H54 (cell line): ENCODE measurements at places on chromosomes 7 and 10.
A peak's percentile ranks its signal among the peaks of the same experiment; 100 is the strongest.

DNA sequence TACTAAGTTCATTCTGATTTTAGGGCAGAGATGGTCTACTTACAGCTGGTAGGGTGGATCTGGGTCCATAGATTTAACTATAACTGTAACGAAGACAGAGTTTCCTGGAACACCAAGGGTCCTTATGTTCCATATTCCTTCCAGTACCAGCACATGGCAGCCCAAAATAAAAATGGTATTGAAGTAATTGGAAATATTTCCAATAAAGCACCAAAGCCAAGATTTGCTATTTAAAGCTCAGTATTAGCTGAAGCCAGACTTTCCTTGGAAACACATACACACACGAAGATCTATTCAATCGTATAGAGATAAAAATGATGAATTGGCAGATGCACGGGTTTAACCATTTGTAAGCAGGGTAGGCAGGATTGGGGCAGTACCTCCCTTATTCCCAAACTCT is 289.1 kb upstream of the SORCS1 start:
- DNase-seq = no peak

DNA sequence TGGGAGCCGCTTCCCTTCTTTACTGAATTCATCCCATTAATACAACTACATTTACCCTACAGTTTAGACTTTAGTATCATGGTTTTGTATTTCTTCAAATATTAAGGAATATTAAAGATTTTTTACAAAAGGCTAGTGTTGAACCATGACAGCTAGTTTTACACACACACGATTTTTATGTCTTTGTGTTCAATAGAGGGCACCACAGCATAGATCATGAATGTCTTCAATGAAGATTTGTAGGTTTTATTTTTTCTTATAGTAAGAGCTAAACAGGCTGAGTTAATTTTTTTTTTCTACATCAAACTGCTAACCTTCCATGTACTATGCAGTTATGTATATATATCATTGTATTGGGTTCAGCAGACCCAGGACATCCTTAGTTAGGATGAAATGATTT is 76.9 kb downstream of the SNX10 start:
- no peak for DNase-seq

DNA sequence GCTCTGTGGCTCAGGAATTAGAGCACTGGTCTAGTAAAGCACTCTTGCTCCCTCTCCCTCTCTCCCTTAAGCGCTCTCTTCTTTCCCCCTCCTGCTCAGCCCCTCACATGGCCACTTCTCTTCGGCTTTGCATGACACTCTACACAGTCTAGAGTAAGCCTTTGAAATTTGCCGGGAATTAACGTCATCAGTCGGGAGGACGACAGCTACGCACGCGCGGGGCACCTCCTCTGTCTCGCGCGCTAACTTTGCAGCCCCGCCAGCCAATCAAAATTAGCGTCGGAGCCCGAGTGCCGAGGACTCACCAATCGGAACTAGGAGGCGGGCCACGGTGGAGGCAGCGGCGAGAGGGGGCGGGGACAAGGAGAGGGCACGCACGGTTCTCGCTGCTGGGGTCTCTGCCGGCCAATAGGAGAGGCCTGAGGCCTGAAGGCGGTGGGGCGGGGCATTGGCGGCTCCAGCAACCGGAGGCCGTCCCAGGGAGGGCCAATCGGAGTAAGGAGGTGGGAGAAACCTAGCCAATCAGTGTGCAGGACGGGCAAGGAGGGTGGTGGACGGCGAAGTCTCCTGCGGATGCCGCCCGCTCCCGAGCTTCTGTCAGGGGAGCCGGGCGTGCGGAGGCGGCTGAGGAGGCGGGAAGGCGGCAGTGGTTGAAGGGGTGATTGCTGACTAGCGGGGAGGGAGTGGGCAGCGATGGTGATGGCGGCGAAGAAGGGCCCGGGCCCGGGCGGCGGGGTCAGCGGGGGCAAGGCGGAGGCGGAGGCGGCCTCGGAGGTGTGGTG is at the start of gene AGFG2:
TSS of gene AGFG2 (plus strand) at position 550 of the 782 bp plus-strand sequence. CDS start at position 694, 144 bp downstream.
- DNase-seq = peak; percentile 96

- peak; percentile 83 for DNase-seq
These were observed 112.9 kb downstream of the COL13A1 start for GRCh38 chr10:69914398-69915214.

GRCh38 chr7:108310351-108310750 is 145.9 kb downstream of the NRCAM start:
- DNase-seq = no peak

- no peak for DNase-seq
These were observed 235.9 kb downstream of the SLC25A13 start for GRCh38 chr7:96085953-96086352.

GRCh38 chr7:30136743-30137485 is 2.1 kb downstream of the MTURN start:
- no peak for DNase-seq

DNA sequence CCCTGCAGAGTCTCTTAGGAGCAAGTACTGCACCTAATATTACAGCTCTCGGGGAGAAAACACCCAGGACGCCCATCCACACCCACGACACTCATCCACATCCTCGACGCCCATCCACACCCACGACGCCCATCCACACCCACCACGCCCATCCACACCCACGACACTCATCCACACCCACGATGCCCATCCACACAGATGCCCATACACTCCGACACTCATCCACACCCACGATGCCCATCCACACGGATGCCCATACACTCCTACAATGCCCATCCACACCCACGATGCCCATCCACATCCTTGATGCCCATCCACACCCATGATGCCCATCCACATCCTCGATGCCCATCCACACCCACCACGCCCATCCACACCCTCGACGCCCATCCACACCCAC is 503.1 kb downstream of the PTPRN2 start:
- no peak for DNase-seq

GRCh38 chr7:34131371-34131770 is 226.0 kb downstream of the BMPER start:
- DNase-seq = no peak

- no peak for DNase-seq
These were observed 14.0 kb downstream of the SLC29A4 start for GRCh38 chr7:5296611-5297226.

GRCh38 chr10:29529146-29529545 is 105.6 kb downstream of the SVIL start:
- DNase-seq = no peak

DNA sequence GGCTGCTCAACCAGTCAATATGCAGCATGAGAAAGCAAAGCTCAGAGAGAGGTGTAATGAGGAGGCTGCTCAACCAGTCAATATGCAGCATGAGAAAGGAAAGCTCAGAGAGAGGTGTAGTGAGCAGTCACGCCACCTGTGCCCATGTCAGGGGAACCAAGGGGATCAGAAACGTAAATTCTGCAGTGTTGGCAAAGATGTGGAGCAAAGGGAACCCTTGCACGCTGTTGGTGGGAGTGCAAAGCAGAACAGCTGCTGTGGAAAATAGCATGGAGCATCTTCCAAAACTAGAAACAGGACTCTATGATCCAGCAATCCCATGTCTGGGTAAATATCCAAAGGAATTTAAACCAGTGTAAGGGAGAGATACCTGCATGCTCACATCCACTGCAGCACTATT is 194.9 kb downstream of the DIP2C start:
- DNase-seq = no peak

GRCh38 chr7:50405221-50405620 is 44.9 kb downstream of the FIGNL1 start:
- DNase-seq = no peak

DNA sequence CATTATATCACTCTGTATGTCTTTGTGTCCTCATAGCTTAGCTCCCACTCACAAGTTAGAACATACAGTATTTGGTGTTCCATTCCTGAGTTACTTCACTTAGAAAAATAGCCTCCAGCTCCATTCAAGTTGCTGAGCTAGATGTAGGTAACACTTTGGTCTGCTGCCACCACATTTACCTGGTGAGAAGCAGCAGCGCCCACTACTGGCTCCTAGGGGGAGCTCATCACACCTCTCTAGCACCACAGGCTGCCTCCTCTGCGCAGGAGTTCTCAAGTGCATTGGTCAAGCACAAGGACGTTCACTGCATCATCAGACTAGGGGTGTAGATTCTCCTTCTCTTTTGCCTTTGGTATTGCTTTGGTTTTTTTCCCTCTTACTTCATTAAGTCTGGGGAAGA is 530.9 kb upstream of the AUTS2 start:
- DNase-seq = no peak

DNA sequence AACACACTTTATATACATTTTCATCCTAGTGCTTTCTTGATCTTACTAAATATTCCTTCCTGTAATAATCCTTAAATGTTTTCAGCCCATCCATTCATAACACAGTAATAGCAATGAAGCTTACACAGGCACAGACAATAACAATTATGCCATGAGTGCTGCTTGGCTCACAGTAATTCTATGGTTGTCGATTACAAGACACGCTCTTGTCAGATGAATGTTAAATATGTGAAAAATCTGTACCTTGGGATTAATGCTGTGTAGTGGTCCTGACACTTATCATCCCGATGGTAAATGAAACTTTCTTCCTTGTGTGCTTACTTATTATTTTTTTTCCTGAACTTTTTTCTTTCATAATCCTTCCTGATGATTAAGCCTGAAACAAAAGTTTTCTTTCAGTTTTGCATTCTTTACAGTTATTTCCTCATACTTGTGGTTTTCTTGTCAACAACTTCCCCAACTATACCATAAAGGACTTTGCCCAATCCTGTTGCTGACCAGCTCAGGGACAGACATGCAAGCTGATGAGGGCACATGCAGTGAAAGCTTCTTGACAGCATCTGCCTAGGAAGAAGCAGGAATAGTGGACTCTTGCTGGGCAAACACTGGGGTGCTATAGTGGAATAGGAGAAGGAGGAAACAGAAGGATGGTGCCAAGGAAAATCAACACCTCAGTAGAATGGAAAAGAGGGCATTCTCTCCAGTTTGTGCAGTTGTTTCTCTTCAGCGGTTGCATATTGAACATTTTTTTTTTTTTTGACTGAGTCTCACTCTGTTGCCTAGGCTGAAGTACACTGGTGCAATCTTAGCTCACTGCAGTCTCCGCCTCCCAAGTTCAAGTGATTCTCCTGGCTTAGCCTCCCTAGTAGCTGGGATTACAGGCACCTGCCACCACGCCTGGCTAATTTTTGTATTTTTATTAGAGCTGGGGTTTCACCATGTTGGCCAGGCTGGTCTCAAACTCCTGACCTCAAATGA is 6.7 kb upstream of the MGAM2 start:
- DNase-seq = no peak

DNA sequence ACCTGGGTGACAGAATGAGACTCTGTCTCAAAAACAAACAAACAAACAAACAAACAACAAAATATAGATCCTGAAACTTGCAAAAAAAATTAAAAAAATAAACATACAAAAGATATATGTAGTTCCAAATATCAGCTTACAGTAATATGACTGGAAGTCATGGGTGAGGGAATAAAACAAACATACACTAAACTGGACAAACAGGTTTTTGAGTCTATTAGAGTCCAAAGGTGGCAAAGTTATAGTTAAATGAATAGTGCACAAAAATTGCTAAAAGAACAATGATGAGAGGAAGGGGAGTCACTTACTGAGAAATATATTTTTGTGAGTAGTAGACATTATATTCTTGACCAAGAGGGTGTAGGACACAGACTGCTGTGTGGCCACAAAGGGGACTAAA is 16.7 kb upstream of the RSBN1L start:
- no peak for DNase-seq

GRCh38 chr10:1147810-1148209 is 91.6 kb downstream of the WDR37 start:
- DNase-seq = no peak

GRCh38 chr7:21361413-21362125 is 66.3 kb upstream of the SP4 start:
- DNase-seq = no peak

- no peak for DNase-seq
These were observed 177.4 kb downstream of the SFMBT2 start for GRCh38 chr10:7233259-7233991.

DNA sequence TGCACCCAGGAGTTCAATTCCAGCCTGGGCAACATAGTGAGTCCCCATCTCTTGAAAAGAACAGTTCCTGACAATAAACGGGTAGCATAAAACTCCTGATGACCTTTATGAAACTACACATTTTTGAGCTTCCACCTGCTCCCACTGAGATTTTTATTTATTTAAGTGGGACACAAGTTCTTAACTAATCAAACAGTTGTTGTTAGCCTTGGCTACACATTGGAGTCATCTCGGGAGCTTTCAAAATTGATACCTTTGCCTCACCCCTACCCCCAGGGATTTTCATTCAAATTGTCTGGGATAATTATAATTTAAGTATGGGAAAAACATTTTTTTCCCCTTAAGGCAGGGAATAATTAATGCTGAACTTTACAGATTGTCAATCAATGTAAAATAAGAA is 39.3 kb downstream of the MALSU1 start:
- DNase-seq = no peak

DNA sequence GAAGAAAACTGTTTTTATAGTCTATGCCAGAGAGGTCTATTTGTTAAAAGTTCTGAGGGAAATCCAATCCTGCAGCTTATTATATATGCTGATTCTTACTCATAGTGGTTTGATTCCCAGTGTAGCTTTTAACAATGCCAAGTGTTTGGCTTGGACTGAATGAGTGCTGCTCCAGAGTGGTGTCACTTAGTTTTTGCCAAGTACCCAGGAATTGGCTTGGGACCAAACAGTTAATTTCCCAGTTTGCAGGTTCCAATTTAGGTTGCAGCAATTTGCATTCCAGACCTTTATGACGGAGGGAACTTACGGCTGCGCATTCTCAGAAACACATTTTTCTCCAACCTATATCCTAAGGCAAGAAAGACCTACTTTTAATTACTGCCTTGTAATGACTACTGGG is 32.4 kb downstream of the NSUN6 start:
- DNase-seq = no peak

DNA sequence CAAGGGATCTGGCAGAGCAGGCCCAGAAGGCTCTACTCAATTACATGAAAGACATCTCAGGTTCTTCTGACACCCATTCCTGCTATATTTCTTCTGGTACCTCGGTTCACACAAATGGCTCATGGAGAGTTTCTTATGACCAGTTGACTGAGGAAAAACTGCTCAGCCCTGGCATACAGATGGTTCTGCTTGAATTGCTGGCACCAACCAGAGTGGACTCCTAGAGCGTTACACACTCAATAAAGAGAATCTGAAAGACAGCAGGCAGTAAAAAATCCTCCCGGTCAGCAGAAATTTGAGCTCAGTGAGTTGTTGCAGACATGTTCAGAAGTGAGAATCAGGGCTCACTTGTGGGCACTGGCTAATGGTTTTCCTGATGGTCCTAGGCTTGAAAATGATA is 434.4 kb downstream of the TCERG1L start:
- no peak for DNase-seq
